ENCODE measurements at places on chromosomes 2 and 18. TPM values are rescaled to one million over a fixed set of nuclear protein-coding genes. Genes with fewer than 3 reads are reported as not detected.

The GKN1 gene
- not detected for total RNA-seq

The DYNAP gene
- total RNA-seq, result not detected

The REL gene
- 8.9 TPM for total RNA-seq

The THSD7B gene
- total RNA-seq, result under 0.01 TPM

The MAPRE3 gene
- 15.6 TPM for total RNA-seq

The ASAP2 gene
- total RNA-seq, result 34.5 TPM

The RNF144A gene
- 13.1 TPM for total RNA-seq

The TUBA3E gene
- not detected for total RNA-seq

- H3K27me3 ChIP-seq, result no peaks in the 10 kb centered on the region
- H3K4me3 ChIP-seq, result no peak overlapping the region
- no peak overlapping the region for H3K27ac ChIP-seq
- no peaks in the 10 kb centered on the region for H3K4me1 ChIP-seq
- no peak for DNase-seq
- H3K36me3 ChIP-seq, result no peaks in the 10 kb centered on the region
These were observed 512.5 kb upstream of the LRRTM4 start for GRCh38 chr2:78034706-78035105.

- no peaks in the 10 kb centered on the region for H3K36me3 ChIP-seq
- no peak overlapping the region for H3K4me3 ChIP-seq
- H3K4me1 ChIP-seq, result peaks cover 24% of the 10 kb centered on the region
- H3K27ac ChIP-seq, result no peak overlapping the region
These were observed 59.7 kb upstream of the NABP1 start for GRCh38 chr2:191618046-191618780.

GRCh38 chr18:63199743-63200241 is 119.8 kb downstream of the BCL2 start:
- H3K36me3 ChIP-seq, result no peaks in the 10 kb centered on the region
- no peak overlapping the region for H3K27ac ChIP-seq
- H3K4me3 ChIP-seq, result no peak overlapping the region
- H3K27me3 ChIP-seq, result peaks cover 6% of the 10 kb centered on the region
- no peaks in the 10 kb centered on the region for H3K4me1 ChIP-seq

GRCh38 chr18:48921305-48922225 is 29.2 kb downstream of the SMAD7 start:
- H3K27me3 ChIP-seq, result no peaks in the 10 kb centered on the region
- no peak for DNase-seq
- H3K4me1 ChIP-seq, result peaks cover 14% of the 10 kb centered on the region
- H3K4me3 ChIP-seq, result no peak overlapping the region
- H3K27ac ChIP-seq, result no peak overlapping the region

DNA sequence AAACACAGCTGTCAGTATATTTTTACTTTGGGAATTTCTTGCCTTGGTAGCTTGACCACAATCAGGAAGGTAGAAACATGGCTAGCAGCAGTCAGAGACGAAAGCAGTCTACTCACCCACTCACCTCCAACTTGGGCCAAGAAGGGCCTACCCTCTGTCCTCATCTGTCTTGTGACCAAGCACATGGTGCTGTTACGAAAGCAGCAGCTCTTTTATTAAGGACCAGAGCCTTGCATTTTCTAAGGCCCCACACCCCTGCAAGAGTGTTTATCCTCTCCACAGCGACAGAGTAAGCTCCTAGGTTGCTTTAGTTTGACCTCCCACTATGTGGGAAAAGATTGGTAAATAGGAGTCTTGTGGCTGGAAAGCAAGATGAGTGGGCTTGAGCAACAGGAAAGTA is 31.3 kb upstream of the MSTN start:
- H3K27me3 ChIP-seq, result no peaks in the 10 kb centered on the region
- H3K4me1 ChIP-seq, result no peaks in the 10 kb centered on the region
- H3K4me3 ChIP-seq, result no peak overlapping the region
- no peak overlapping the region for H3K27ac ChIP-seq
- no peak for DNase-seq
- H3K36me3 ChIP-seq, result no peaks in the 10 kb centered on the region

GRCh38 chr2:149625671-149626070 is 38.1 kb upstream of the MMADHC start:
- DNase-seq, result no peak
- no peaks in the 10 kb centered on the region for H3K36me3 ChIP-seq
- no peak overlapping the region for H3K27ac ChIP-seq
- no peak overlapping the region for H3K4me3 ChIP-seq

- H3K4me1 ChIP-seq, result peaks cover 10% of the 10 kb centered on the region
- no peak overlapping the region for H3K4me3 ChIP-seq
- no peaks in the 10 kb centered on the region for H3K27me3 ChIP-seq
- no peak overlapping the region for H3K27ac ChIP-seq
- H3K36me3 ChIP-seq, result no peaks in the 10 kb centered on the region
These were observed 58.1 kb downstream of the VWA3B start for GRCh38 chr2:98145070-98145469.

GRCh38 chr2:120647487-120647886 is 88.2 kb upstream of the GLI2 start:
- H3K27ac ChIP-seq, result peak overlapping the region; percentile 42
- H3K4me3 ChIP-seq, result no peak overlapping the region
- DNase-seq, result peak; percentile 49

DNA sequence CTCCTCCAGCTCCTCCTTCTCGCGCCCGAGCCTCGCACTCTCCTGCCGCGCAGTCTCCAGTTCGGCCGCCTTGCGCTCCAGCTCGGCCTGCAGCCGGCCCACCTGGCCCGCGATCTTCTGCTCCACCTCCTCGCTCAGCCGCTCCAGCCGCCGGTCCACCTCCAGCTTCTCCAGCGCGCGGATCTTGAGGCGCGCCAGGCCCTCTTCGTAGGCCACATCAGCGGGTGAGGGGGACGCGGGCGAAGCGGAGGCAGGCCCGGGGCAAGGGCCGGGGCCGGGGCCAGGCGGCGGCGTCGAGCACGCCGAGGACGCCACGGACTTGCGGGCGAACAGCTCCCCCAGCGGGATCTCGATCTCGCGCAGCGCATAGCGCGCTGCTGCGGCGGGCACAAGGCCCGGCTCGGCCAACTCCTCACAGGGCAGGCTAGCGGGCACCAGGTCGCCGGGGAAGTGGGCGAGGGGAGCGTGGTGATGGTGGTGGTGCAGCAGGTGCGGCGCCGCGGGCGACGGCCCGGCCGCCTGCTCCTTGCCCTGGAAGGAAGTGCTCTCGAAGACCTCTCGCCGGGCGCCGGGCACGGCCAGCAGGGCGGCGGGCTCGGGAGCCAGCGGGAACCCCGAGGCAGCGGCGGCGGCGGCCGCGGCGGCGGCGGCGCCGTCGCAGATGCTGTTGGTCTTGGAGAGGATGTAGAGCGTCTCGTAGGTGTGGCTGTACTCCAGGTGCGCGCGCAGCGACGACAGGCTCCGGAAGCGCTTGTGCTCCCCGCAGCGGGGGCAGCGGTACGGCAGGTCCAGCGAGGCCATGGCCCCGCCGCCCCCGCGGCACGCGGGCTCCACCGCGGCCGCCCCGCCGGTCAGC is 15.2 kb downstream of the FBXO41 start:
- no peaks in the 10 kb centered on the region for H3K36me3 ChIP-seq
- peak; percentile 60 for DNase-seq
- H3K4me1 ChIP-seq, result 0 out of 2 replicates have a peak, but pooled peaks cover 4% of the 10 kb centered on the region
- peak overlapping the region; percentile 59 for H3K4me3 ChIP-seq
- no peaks in the 10 kb centered on the region for H3K27me3 ChIP-seq
- H3K27ac ChIP-seq, result no peak overlapping the region

GRCh38 chr18:35862119-35862640 is 110.3 kb upstream of the RMP24 start:
- H3K27ac ChIP-seq, result no peak overlapping the region
- no peaks in the 10 kb centered on the region for H3K36me3 ChIP-seq
- H3K4me1 ChIP-seq, result no peaks in the 10 kb centered on the region
- no peaks in the 10 kb centered on the region for H3K27me3 ChIP-seq
- DNase-seq, result no peak

GRCh38 chr18:46718501-46719341 is 38.1 kb downstream of the ST8SIA5 start:
- DNase-seq, result peak; percentile 74
- H3K27ac ChIP-seq, result peak overlapping the region; percentile 92
- peak overlapping the region; percentile 39 for H3K4me3 ChIP-seq
- no peaks in the 10 kb centered on the region for H3K27me3 ChIP-seq
- H3K36me3 ChIP-seq, result no peaks in the 10 kb centered on the region
- peaks cover 14% of the 10 kb centered on the region for H3K4me1 ChIP-seq

DNA sequence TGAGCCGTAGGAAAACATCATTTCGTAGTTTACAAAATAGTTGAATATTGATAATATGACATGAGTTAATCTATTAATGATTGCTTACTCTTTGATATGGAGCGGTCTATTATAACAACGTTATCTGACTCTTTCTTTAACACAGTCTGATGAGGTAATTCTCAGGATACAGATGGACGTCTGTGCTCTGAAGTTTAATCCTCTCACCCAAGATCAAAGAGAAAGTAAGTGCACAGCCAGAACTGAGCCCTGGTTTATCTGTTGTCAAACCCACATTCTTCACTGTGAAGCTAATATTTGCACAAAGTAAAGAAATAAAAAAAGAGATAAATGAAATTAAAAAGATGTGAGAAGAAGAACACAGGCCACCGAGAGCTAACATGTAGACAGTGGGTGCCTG is 190.9 kb upstream of the COPS8 start:
- no peaks in the 10 kb centered on the region for H3K36me3 ChIP-seq
- no peak for DNase-seq
- no peaks in the 10 kb centered on the region for H3K4me1 ChIP-seq

DNA sequence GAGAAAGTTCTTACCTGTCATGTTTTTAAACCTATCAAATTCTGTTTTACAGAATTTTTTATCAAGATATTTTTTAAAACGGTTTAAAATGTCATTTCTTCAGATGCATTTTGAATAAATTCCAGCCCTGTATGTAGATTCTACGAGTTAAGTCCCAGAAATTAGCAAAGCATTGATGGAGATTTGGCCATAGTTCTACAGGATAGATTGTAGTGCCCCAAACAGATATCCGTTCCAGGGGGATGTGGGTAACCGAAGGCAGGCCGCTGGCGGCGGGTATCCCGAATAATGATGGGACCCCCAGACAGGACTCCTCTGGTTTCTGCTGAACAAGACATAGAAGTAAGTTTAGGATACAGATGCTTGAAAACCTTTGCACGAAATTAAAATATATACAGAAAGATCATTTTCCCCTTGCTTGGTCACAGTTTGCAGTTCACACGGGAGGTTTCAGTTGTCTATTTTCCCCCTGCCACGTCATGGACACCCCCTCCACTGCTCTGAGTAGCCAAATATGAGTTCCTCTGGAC is 755 bp downstream of the NOL4 start:
- H3K27me3 ChIP-seq, result peaks cover 42% of the 10 kb centered on the region
- peak overlapping the region; percentile 66 for H3K4me3 ChIP-seq
- H3K36me3 ChIP-seq, result no peaks in the 10 kb centered on the region
- no peak for DNase-seq
- H3K4me1 ChIP-seq, result peaks cover 3% of the 10 kb centered on the region
- H3K27ac ChIP-seq, result no peak overlapping the region

DNA sequence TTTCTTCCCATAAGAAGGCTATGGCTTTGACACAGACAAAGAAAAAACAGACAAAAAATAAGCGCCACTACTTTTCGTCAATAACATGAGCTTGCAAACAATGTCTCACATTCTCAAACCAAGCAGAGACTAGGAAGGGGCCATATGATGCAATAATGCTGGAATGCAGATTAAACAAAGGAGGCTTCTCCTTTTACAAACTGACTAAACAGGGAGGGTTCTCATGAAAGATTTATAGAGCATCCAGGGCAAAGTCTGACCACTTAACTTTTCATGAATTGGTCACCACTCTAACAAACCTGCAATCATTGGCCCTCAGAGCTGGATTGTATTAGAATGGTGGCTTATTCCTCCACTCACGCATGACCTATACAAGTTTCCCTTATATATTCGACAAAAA is 663.3 kb upstream of the CHAC2 start:
- H3K36me3 ChIP-seq, result no peaks in the 10 kb centered on the region
- no peaks in the 10 kb centered on the region for H3K27me3 ChIP-seq
- peak overlapping the region; percentile 71 for H3K27ac ChIP-seq
- peak; percentile 95 for DNase-seq
- H3K4me1 ChIP-seq, result peaks cover 21% of the 10 kb centered on the region

DNA sequence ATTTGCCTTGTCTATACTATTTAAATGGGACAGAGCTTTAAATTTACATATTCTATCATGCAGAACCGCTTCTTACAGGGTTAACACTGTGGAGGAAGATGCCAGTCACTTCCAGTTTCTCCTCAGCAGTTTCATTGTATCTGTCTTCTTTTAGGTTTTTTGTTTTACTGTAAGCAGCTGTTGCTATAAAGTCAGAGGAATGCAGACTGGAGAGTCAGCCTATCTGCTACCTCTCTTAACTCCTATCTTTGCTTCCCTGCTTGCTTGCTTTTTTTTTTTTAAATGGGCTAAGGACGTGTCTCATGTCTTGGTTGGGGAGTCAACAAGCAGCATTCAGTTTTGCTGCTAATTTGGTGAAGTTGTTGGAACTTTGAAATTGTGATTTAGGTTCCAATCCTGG is 8.9 kb downstream of the EPC2 start:
- H3K27me3 ChIP-seq, result no peaks in the 10 kb centered on the region
- H3K27ac ChIP-seq, result no peak overlapping the region
- 0 out of 2 replicates have a peak, but pooled peaks cover 5% of the 10 kb centered on the region for H3K4me1 ChIP-seq
- no peak overlapping the region for H3K4me3 ChIP-seq

- no peak overlapping the region for H3K4me3 ChIP-seq
- H3K36me3 ChIP-seq, result no peaks in the 10 kb centered on the region
- H3K27ac ChIP-seq, result no peak overlapping the region
These were observed 2.1 kb upstream of the GALNT3 start for GRCh38 chr2:165796129-165796528.

- H3K27me3 ChIP-seq, result no peaks in the 10 kb centered on the region
- no peak for DNase-seq
- H3K4me1 ChIP-seq, result no peaks in the 10 kb centered on the region
- H3K36me3 ChIP-seq, result no peaks in the 10 kb centered on the region
- H3K4me3 ChIP-seq, result no peak overlapping the region
These were observed 55.0 kb downstream of the EPB41L3 start for GRCh38 chr18:5488844-5489243.

DNA sequence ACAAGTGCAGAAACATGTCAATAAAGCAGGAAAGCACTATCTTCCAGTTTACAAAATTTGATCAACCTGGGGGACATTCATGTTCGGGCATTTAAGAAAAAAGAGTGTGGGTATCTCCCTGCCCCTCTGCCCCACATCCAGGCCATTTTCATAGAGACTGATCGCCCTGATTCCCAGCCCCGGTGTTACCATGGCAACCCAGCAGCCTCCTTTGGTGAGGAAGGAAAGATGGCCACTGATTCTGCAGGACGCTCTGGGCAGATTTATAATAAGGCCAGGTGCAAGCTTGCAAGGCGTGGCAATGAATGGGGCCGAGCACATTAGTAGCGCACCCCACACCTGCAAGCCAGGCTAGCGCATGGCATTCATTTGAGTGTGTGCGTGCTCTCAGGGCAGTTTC is 36.7 kb upstream of the ARL4C start:
- no peaks in the 10 kb centered on the region for H3K36me3 ChIP-seq
- DNase-seq, result no peak
- H3K4me1 ChIP-seq, result no peaks in the 10 kb centered on the region
- no peaks in the 10 kb centered on the region for H3K27me3 ChIP-seq
- no peak overlapping the region for H3K27ac ChIP-seq
- H3K4me3 ChIP-seq, result no peak overlapping the region
